ENCODE measurements at places on chromosomes 1 and 21. TPM values are rescaled to one million over a fixed set of nuclear protein-coding genes. Genes with fewer than 3 reads are reported as not detected.

Gene FCRL1
- not detected for total RNA-seq

Gene DAB1
- 2.0 TPM for total RNA-seq

Gene AMY1A
- total RNA-seq: not detected

Gene PDC
- not detected for total RNA-seq

Gene MAP3K7CL
- 6.9 TPM for total RNA-seq

Gene HSD3B2
- total RNA-seq: not detected

Gene RGS2
- 2.9 TPM for total RNA-seq

Gene FCGR1A
- total RNA-seq: not detected

Gene KRTAP7-1
- not detected for total RNA-seq

Gene VSIG8
- not detected for total RNA-seq

Gene ANXA9
- not detected for total RNA-seq

Gene OPRD1
- total RNA-seq: not detected

Gene PEX10
- 11.9 TPM for total RNA-seq

Gene HP1BP3
- 346 TPM for total RNA-seq

Gene HUNK
- 0.26 TPM for total RNA-seq

Gene WLS
- not detected for total RNA-seq

Gene ILDR2
- total RNA-seq: 5.4 TPM

Gene C8A
- total RNA-seq: not detected

Gene RHEX
- not detected for total RNA-seq

Gene PTPN22
- 65.8 TPM for total RNA-seq

Gene APOBEC4
- not detected for total RNA-seq

Gene ZBTB8B
- total RNA-seq: not detected

Gene NR5A2
- total RNA-seq: not detected

Gene BMP8A
- total RNA-seq: 0.13 TPM

Gene RIMS3
- 3.2 TPM for total RNA-seq

Gene PCP4L1
- 0.71 TPM for total RNA-seq

Gene CD1D
- not detected for total RNA-seq

Gene PDZK1
- 0.29 TPM for total RNA-seq

Gene SLC25A34
- 2.1 TPM for total RNA-seq

Gene SETSIP
- total RNA-seq: not detected

Gene DNASE2B
- not detected for total RNA-seq

Gene FAM177B
- total RNA-seq: not detected

Gene LCE3B
- total RNA-seq: not detected

Gene PRDX1
- 227 TPM for total RNA-seq

Gene TMEM200B
- 0.10 TPM for total RNA-seq

Gene GPX7
- total RNA-seq: 27.9 TPM

Gene GSTM5
- not detected for total RNA-seq

Gene LRRIQ3
- total RNA-seq: 0.70 TPM

Gene RPE65
- total RNA-seq: not detected

Gene AMPD1
- not detected for total RNA-seq

Gene PCNX2
- 28.9 TPM for total RNA-seq

Gene HSD11B1
- total RNA-seq: 1.2 TPM

Gene MRPL20
- total RNA-seq: 82.8 TPM

Gene ERG
- total RNA-seq: not detected

Gene SYCP1
- not detected for total RNA-seq

Gene ACADM
- 39.4 TPM for total RNA-seq

Gene C1orf50
- 8.3 TPM for total RNA-seq

Gene ZNF697
- 0.17 TPM for total RNA-seq

Gene GPR161
- 0.05 TPM for total RNA-seq

Gene PTPN7
- total RNA-seq: 167 TPM

Gene FAM72D
- 10.0 TPM for total RNA-seq

Gene GPA33
- 8.4 TPM for total RNA-seq

Gene OPTC
- not detected for total RNA-seq

Gene AADACL3
- total RNA-seq: not detected

Gene PRAMEF7
- not detected for total RNA-seq

Gene TMCC2
- 1.1 TPM for total RNA-seq

Gene AIM2
- 3.6 TPM for total RNA-seq
